ENCODE measurements at places on chromosomes 1 and 21. TPM values are rescaled to one million over a fixed set of nuclear protein-coding genes. Genes with fewer than 3 reads are reported as not detected.

KLHDC9 gene
- total RNA-seq: not detected

LRRN2 gene
- not detected for total RNA-seq

CDA gene
- total RNA-seq: not detected

TMEM82 gene
- not detected for total RNA-seq

SWT1 gene
- total RNA-seq: 5.0 TPM

PIGR gene
- total RNA-seq: not detected

PCP4L1 gene
- total RNA-seq: not detected

DNA sequence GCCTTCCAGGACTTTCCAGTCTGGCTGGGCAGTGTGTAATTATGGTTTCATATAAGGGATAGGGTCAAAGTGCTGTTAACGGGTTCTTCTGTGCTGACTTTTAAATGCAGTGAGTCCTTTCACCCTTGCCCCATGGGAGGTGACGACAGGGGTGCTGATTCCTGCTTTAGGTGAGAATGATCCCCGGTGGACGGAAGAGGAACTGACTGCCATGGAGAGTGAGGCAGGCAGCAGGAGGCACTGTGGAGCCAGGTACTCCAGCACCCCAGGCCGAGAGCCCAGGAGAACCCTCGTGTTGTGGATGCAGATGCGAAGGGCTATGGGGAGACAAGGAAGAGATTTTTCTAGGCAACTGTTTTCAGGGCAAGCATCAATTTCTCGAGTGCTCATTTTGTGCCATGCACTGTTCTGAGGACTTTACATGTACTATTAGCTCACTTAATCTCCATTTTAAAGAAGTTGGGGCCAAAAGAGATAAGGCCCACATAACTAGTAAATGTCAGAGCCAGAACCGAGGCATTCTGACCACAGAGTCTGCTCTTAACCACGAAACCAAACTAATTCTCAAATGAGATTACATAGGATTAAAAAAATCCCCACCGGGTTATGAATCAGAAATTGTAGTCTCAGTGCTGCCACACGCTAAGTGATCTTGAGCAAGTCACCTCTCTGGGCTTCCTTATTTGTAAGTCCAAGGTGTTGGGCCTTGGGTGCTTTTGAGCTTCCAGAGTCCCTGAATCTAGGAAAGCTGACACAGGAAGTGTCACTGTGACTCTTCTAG is 28.2 kb downstream of the STPG1 start:
- H3K27me3 ChIP-seq: peaks cover 25% of the 10 kb centered on the region
- no peak overlapping the region for H3K27ac ChIP-seq
- no peak overlapping the region for H3K4me3 ChIP-seq
- H3K36me3 ChIP-seq: no peaks in the 10 kb centered on the region
- H3K4me1 ChIP-seq: no peaks in the 10 kb centered on the region

- H3K4me3 ChIP-seq: no peak overlapping the region
- no peaks in the 10 kb centered on the region for H3K36me3 ChIP-seq
- no peak for DNase-seq
- H3K4me1 ChIP-seq: no peaks in the 10 kb centered on the region
- H3K27me3 ChIP-seq: no peaks in the 10 kb centered on the region
Measured at GRCh38 chr1:242318140-242318539, 206.4 kb downstream of the PLD5 start.

- no peak for DNase-seq
- H3K4me3 ChIP-seq: no peak overlapping the region
- H3K27ac ChIP-seq: no peak overlapping the region
- no peaks in the 10 kb centered on the region for H3K4me1 ChIP-seq
Measured at GRCh38 chr1:106290805-106291501, 765.5 kb upstream of the PRMT6 start.

GRCh38 chr1:191490303-191490702 is 668.0 kb upstream of the RGS18 start:
- H3K27me3 ChIP-seq: no peaks in the 10 kb centered on the region
- H3K27ac ChIP-seq: no peak overlapping the region
- DNase-seq: no peak
- no peaks in the 10 kb centered on the region for H3K36me3 ChIP-seq

- no peak overlapping the region for H3K27ac ChIP-seq
- no peaks in the 10 kb centered on the region for H3K27me3 ChIP-seq
- no peaks in the 10 kb centered on the region for H3K4me1 ChIP-seq
- DNase-seq: no peak
- H3K4me3 ChIP-seq: no peak overlapping the region
Measured at GRCh38 chr1:236997361-236997760, 6.9 kb downstream of the MT1HL1 start.

- DNase-seq: peak; percentile 51
- no peaks in the 10 kb centered on the region for H3K4me1 ChIP-seq
- H3K27me3 ChIP-seq: no peaks in the 10 kb centered on the region
- H3K4me3 ChIP-seq: no peak overlapping the region
Measured at GRCh38 chr1:181676269-181676668, 193.0 kb downstream of the CACNA1E start.

DNA sequence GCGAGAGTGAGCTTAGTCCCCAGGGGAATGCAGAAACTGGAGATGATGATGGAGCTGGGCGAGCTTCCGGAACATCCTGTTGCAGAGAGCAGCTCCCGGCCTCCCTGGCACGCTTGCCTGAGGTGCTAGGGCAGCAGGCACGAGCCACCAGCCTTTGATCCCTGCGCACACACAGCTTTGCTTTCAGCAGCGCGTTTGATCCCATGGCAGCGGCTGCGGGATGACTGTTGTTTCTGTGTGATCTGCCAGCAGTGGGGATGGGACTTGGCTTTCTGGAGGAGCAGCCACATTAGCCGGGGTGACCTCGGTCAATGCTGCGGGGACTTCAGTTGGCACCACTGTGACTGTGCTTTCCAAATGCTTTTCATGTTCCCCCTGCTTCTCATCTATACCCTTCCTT is 193.2 kb downstream of the KAZN start:
- H3K4me1 ChIP-seq: no peaks in the 10 kb centered on the region
- no peaks in the 10 kb centered on the region for H3K36me3 ChIP-seq
- H3K27ac ChIP-seq: no peak overlapping the region
- no peak overlapping the region for H3K4me3 ChIP-seq
- peaks cover 30% of the 10 kb centered on the region for H3K27me3 ChIP-seq

- no peak overlapping the region for H3K27ac ChIP-seq
- no peaks in the 10 kb centered on the region for H3K4me1 ChIP-seq
- no peak overlapping the region for H3K4me3 ChIP-seq
Measured at GRCh38 chr1:197837911-197838310, 62.6 kb upstream of the DENND1B start.

DNA sequence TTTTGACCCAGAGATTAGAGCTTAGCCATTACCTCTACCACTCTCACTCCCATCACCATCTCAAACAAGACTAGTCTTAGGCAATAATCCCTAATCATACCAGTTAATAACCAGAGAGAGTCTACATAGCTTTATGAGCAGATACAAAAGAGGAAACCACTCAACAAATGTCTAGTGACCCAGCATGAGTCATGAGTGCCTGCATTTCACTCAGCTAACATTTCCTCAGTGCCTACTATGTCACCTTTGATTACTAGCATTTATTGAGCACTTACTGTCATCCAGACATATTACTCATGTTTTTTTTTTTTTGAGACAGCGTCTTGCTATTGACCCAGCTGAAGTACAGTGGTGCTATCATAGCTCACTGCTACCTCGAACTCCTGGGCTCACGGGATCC is 35.9 kb upstream of the GALNT2 start:
- no peak overlapping the region for H3K4me3 ChIP-seq
- H3K36me3 ChIP-seq: no peaks in the 10 kb centered on the region
- no peak overlapping the region for H3K27ac ChIP-seq
- no peaks in the 10 kb centered on the region for H3K4me1 ChIP-seq
- H3K27me3 ChIP-seq: no peaks in the 10 kb centered on the region

- H3K27me3 ChIP-seq: no peaks in the 10 kb centered on the region
- no peaks in the 10 kb centered on the region for H3K4me1 ChIP-seq
- H3K36me3 ChIP-seq: no peaks in the 10 kb centered on the region
Measured at GRCh38 chr1:60922304-60922703, 160.1 kb upstream of the NFIA start.

DNA sequence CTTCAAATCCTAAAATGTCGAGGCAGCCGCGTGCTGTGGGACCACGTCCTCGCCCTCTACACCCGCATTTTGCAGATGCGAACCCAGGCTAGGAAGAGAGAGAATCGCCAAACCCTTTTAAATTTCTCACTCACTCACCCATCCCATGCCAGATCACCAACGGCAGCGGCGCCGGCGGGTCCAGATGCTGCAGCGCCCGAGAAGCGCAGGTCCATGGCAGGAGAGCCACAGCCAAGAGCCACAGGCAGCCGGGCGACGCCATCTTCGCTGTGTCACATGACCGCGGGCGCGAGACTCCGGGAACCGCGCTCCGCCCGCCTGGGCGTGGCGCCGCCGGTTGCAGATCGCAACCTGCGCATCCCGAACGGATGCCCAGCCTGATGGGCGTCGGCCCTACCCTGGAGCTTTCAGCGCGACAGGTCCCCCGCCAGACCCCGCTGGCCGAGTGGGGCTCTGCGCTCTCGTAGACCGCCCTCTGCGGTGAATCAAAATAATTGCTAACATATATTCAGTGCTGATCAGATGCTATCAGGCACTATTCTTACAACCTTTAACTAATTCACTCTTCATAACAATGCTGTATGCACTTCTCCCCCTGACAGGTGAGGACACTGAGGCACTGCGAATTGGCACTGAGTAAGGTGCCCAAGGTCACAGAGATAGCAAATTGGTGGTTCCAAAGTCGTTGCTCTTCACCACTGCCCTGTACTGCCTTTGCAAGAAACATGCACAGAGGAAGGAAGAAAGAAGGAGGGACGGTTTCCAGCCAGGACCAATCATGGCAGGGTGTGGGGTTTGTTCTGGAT is at the start of gene PPT1:
PPT1 (minus strand) TSS at position 276 of the 806 bp plus-strand sequence; CDS start at position 262, 14 bp downstream.
- H3K27me3 ChIP-seq: no peaks in the 10 kb centered on the region
- DNase-seq: peak; percentile 84
- H3K4me3 ChIP-seq: peak within 1 kb of the TSS; percentile 89
- H3K36me3 ChIP-seq: peaks cover 1% of the 10 kb centered on the region
- peak within 1 kb of the TSS; percentile 53 for H3K27ac ChIP-seq
- peaks cover 7% of the 10 kb centered on the region for H3K4me1 ChIP-seq

DNA sequence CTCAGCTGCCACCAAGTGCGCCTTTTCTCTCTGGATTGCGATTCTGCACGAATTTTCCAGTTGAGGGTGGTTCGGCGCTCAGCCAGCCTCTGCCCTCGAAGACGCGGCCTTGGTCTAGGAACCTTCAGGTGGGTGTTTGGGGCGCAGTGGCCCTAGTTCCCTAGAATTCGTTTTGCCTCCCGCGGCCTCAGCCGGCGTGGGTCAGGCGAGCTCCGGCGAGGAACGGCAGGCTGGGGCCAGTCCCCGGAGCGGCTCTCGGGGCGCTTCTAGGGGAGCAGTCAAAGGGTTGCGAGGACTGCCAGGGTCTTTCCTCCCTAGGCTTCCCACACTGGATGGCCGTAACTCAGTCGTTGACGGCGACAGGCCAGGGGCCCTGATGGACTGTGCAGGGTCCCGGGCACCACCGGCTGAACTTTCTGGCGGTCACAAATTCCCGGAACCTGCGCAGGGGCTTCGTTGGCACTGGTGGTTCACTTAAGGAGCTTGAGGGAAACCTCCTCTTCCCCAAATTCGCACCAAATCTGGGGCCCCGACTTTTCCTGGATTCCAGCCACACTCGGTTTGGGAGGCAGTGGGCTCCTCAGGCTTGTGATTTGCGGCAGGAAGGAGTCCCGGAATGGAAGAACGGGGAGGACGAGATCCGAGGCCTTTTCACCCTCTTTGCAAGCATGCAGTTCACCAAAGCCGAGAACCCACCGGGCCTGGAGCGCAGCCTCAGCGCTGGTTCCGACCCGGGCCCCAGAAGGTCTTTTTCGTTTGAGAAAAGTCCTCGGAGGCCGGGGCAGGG is 1.2 kb downstream of the DMBX1 start:
- H3K4me3 ChIP-seq: no peak overlapping the region
- no peaks in the 10 kb centered on the region for H3K4me1 ChIP-seq
- peaks cover 30% of the 10 kb centered on the region for H3K27me3 ChIP-seq

DNA sequence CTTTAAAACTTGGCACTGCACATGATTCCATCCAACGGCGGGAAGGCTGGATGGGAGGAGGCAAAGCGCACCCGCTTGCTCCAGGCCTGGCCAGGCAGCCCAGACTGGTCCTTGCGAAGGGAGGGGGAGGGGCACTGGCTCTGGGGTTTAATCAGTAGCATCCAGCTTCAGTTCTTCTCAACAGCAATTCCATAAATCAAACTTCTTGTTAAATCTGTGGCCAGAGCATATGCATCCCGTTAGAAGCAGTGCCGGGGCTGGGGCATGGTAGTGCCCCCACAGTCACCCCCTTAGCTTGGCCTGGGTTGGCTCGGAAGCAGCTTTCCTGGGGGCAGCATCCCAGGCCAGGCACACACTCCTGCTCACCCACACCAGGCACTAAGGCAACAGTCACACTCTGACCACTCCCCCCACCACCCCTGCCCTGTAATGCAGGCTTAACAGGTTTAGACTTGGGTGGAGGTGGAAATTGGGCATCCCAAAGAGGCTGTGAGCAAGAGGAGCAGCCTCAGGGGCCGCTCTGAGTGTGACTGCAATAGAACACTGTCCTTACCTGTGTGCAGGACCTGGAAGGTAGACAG is 94.1 kb upstream of the CASZ1 start:
- H3K27ac ChIP-seq: no peak overlapping the region
- DNase-seq: no peak
- H3K4me3 ChIP-seq: no peak overlapping the region
- H3K27me3 ChIP-seq: peaks cover 14% of the 10 kb centered on the region
- H3K36me3 ChIP-seq: no peaks in the 10 kb centered on the region

DNA sequence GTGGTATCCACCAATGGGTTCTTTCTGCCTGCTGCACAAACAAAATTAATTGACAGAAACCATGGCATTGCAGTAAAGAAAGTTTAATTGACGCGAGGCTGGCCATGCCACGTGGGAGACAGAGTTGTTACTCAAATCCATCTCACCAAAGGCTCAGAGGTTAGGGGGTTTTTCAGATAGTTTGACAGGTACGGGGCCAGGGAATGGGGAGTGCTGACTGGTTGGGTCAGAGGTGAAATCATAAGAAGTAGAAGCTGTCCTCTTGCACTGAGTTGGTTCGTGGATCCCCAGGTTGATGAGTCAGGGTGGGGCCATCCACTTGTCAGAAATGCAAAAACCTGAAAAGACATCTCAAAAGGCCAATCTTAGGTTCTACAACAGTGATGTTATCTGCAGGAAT is 941 bp upstream of the TBCE start:
- no peak overlapping the region for H3K27ac ChIP-seq
- no peak overlapping the region for H3K4me3 ChIP-seq
- H3K36me3 ChIP-seq: no peaks in the 10 kb centered on the region
- H3K4me1 ChIP-seq: no peaks in the 10 kb centered on the region
- no peak for DNase-seq

- H3K27ac ChIP-seq: no peak overlapping the region
- no peaks in the 10 kb centered on the region for H3K36me3 ChIP-seq
- DNase-seq: peak; percentile 45
- no peaks in the 10 kb centered on the region for H3K27me3 ChIP-seq
- no peak overlapping the region for H3K4me3 ChIP-seq
Measured at GRCh38 chr1:152870831-152871730, 7.0 kb upstream of the SMCP start.

- no peaks in the 10 kb centered on the region for H3K27me3 ChIP-seq
- DNase-seq: no peak
- H3K27ac ChIP-seq: no peak overlapping the region
- no peaks in the 10 kb centered on the region for H3K36me3 ChIP-seq
Measured at GRCh38 chr1:3423896-3424611, 30.4 kb upstream of the ARHGEF16 start.
